ENCODE measurements at places on chromosomes 5 and 9.
A peak's percentile ranks its signal among the peaks of the same experiment; 100 is the strongest.

DNA sequence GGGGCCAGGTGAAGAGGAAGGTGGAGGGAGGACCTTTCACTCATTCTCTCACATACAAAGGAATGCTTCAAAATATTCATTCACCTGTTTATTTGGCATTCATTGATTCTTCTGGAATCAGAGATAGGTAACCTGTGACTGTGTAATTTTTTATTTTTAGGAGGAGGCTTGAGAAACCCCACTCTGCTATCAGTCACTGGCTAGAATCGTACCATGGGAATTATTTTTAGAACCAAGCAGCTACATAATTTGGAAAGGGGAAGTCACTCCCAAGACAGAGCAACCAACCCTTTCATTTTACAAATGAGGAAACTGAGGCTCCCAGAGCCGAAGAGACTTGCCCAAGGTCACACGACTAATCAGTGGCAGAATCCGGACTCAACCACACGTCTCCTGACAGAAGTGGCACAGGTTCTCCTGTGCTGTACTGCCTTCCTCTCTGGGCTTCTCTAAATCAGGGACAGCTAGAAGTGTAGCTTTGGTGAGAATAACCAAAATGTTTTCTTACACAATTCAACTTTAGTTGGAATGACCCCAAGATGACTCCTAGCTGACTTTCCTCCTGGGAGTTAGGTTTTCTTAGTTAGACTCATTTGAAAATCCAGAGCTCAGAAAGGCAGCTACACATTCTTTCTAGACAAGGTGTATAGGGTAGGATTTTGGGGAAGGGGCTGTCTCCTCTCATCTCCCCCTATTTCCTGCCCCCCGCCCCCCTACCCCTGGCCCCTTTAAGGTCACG lies 264.3 kb upstream of the PANK3 start:
- DNase-seq: no peak

- no peak for DNase-seq
Observed at GRCh38 chr5:147310059-147310704, 75.4 kb downstream of the STK32A start.

GRCh38 chr9:130639124-130639765 lies 25.1 kb upstream of the PRDM12 start:
- DNase-seq: no peak

DNA sequence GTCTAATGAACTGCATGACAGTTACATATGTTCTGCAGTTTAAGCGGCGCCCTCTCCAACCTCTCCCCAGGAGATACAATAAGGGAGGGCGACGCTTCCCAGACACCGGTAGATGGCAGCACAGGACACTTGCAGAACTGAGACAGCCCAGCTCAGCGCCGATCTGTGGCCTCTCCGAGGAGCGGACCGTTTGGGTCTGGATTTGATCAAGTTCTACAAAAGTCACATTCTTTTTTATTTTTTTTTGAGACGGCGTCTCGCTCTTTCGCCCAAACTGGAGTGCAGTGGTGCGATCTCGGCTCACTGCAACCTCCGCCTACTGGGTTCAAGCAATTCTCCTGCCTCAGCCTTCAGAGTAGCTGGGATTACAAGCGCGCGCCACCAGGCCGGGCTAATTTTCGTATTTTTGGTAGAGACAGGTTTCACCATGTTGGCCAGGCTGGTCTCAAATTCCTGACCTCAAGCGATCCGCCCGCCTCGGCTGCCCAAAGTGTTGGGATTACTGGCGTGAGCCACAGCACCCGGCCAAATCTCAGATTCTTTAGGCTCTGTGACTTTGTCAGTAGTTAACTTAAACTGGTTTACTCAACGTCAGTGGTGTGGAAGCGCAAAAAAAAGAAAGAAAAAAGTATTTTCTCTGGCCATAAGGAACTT lies 1.4 kb upstream of the ATOSB start:
- peak; percentile 72 for DNase-seq

DNA sequence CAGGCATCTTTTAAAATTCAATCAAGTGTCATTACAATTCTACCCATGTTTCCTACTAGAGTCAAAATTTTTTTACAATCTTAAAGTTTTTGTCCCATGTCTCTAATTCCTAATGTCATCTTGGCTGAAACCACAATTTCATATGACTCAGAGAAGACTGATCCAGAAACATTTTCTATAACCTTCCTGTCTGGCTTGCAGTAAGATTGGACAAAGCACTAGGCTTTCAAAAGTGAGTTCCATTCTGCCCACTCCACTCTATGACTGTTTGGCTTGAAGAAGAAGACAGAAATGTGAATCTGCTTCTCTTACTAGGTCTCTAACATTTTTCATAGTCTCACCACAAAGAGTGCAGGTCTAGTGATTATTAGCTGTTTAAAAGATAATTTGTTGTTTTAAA lies 88.8 kb downstream of the NR3C1 start:
- DNase-seq: no peak

DNA sequence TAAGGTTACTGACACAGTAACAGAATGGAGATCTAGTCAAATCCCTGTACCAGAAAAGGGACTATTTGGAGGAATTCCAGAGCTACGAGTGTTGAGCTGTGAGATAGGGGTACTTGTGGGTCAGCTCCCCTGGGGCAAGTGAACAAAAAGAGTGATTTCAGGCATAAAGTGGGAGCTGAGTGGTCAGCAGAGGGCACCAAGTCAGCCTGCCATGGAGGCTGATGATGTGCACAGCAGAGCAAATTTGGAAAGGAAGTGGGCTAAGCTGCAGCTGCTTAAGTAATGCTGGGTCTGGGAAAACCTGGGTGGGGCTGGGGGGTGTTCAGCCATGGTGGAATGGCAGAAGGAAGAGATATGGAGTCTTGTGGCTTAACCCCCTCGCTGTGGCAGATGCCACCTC lies 327.9 kb downstream of the NTRK2 start:
- no peak for DNase-seq

DNA sequence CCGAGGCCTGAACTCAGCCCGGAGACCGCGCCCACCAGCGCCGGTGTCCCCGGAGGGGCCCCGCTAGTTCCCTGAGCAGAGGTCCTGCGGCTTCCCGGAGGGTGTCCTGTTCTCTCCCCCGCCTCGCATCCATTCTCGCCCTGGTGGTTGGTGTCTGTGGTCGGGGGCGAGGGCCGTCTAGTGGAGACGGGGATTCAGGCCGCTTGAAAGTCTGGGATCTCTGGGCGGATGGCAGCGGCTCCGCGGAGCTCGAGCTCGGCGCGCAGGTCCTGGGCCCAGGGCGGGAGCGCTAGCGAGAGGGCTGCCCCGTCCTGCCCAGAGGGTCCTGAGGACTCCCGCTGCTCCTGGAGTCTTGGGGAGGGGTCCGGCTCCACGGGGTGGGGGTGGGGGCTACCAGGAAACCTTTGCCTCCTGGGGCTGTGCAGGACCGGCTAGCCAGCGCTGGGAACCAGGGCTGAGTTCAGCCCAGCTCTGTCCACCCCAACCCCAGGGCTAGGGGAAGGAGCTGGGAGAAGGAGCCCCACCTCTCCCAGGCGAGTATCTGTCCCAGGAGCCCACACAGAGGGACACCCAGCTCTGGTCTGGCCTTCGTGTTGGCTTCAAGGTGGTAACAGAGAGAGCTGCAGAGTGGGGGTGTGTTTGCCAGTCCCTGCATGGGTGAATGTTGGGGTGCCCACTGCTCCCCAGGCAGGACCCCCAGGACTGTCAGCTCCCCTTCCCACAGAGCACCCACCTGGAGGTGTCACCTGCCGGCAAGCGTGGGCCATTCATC lies 4.0 kb downstream of the TOR4A start:
- no peak for DNase-seq

GRCh38 chr9:116544896-116545295 lies 142.2 kb upstream of the TRIM32 start:
- no peak for DNase-seq

- DNase-seq: no peak
Observed at GRCh38 chr5:100434815-100435214, 100.4 kb upstream of the FAM174A start.

GRCh38 chr9:94144394-94144793 lies 60.1 kb downstream of the PTPDC1 start:
- no peak for DNase-seq

DNA sequence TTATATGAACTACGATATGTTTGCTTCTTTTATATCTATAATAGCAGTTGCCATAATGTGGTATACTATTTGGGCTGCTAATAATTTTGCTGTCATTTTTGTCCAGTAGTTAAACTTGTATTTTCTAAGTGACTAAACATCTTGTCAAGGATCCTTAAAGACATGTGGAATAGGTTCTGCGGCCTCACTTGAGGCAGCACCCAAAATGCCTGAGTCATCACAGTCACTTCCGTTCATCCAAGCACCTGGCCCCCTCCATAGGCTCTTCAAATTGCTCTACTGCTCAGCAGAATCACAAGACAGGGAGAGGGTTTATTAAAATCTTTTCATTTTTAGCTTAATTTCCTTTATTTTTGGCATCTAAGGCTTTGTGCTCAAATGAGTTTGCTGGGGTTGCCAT lies 259.1 kb downstream of the AOPEP start:
- DNase-seq: no peak

GRCh38 chr9:129432297-129433154 lies 188.4 kb downstream of the C9orf50 start:
- no peak for DNase-seq

DNA sequence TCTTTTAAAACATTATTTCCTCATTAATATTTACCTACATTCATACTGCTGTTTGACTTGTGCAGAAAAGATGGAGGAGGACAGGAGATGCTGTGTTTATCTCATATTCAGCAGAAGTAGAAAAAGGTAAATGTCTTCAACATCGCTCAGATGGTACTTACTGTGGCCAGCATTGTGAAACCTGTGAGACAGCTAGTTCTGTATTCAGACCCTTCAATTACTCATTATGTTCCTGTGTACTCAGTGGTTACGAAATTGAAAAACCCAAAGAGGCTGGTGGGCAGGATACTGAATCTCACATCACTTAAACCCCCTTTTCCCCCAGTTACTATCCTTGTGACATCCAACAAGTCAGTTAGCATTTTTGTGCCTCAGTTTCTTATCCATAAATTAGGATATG lies 216.0 kb downstream of the KDM4C start:
- DNase-seq: no peak

GRCh38 chr9:132744881-132745755 lies 74.9 kb downstream of the GTF3C4 start:
- DNase-seq: no peak

- DNase-seq: no peak
Observed at GRCh38 chr5:6818594-6819511, 105.6 kb downstream of the TENT4A start.

GRCh38 chr9:79632705-79633104 lies 60.9 kb downstream of the TLE4 start:
- DNase-seq: no peak

DNA sequence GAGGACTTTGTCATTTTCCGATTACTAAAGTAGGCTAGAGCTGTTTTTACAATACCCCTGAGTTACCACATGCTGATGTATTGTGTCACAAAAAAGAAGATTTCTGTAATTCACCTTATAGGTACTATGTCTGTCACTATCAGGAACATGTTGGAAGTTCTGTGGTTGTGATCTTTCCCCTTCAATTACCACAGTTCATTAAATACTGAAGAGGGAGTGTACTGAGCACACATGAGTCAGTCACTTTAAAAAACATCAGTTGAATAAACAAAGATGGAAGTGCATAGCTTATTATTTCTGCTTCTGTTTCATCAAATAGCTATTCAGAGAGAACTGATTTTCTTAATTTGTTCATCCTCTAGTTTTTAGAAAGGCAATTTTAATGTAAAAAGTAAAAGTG lies 31.7 kb downstream of the AP3S1 start:
- no peak for DNase-seq

- no peak for DNase-seq
Observed at GRCh38 chr5:77180167-77181081, 30.1 kb upstream of the PDE8B start.

DNA sequence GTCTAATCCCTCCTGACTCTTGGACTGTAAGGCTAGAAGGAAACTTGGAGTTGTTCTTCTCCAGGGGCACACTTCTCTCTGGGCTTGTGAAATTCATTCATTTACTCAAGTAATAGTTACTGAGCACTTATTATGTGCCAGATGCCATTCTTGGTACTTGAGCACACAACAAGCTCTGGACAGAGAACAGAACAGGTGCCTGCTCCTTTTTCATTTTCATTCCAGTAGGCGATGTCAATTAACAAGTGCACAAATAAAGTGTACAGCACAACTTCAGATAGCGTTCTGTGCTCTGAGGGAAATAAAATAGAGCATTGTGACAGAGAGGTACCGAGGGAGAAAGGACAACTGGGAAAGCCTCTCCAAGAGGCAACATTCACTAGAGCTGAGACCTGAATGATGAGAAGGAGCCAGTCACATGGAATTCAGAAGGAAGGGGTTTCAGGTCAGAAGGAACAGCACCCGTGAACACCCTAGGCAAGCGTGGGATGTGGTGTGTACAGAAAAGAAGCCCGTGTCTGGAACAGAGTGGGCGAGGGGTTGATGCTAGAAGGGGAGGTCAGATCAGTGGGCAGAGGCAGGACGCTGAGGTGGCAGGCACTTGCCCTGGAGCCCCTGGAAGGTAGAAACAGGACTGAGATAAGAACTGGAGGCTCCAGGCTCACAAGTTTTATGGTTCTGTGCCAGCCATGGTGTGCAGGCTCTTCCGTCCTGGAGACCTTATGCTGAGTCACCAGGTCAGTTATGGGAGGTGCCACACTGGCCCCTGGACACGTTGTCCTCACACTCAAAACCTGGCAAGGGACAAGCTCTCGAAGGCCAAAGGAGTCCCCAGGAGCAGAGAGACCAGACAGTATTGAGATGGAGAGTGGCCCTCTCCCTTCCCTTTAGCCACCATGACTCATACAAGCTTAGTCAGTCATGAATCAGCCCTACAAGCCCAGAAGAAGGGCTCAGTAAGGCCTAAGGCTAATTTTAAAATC lies 7.2 kb upstream of the ABLIM3 start:
- no peak for DNase-seq

- DNase-seq: no peak
Observed at GRCh38 chr9:122930541-122931225, 629 bp downstream of the ZBTB26 start.

DNA sequence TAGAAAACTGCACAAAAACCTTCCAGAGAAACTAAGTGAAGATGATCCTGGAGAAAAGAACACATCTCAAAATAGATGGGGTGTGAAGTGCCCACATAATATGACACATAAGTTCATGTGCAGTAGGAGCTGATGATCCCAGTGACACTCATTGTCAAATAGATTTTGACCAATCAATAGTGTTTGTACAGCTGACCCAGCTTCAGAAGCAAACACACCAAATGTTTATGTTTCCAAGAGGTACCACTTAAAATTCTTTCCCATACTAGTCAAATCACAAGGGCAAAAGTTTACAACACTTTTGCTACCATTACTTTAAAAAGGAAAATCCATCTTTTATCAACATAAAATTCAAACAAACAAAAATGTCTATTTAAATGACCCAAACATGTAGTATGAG lies 175.0 kb downstream of the MLLT3 start:
- DNase-seq: no peak

GRCh38 chr5:34474573-34475021 lies 181.5 kb upstream of the RAI14 start:
- no peak for DNase-seq

Measured in stimulated activated CD8-positive, alpha-beta memory T cell treated with anti-CD3 and anti-CD28 coated beads, Interleukin-15, amount 100 ng/mL, for 48 hours (primary cell).